ENCODE measurements at places on chromosomes 11 and 22.

- DNase-seq: no peak
Measured at GRCh38 chr22:48492366-48493320, 1335.0 kb downstream of the BRD1 start.

DNA sequence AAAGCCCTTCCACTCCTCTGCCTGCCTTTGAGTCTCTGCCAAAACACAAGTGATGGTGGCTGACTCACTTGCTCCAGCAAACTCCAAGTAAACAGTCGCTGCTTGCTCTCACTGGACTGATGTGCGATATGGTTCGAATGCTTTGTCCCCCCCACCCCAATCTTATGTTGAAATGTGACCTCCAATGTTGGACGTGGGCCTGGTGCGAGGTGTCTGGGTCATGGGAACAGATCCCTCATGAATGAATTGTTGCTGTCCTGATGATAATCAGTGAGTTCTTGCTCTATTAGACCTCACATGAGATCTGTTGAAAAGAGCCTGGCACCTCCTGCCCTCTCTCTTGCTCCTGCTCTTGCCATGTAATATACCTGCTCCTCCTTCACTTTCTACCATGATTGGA, 747.9 kb downstream of the OPCML start:
- DNase-seq: no peak

DNA sequence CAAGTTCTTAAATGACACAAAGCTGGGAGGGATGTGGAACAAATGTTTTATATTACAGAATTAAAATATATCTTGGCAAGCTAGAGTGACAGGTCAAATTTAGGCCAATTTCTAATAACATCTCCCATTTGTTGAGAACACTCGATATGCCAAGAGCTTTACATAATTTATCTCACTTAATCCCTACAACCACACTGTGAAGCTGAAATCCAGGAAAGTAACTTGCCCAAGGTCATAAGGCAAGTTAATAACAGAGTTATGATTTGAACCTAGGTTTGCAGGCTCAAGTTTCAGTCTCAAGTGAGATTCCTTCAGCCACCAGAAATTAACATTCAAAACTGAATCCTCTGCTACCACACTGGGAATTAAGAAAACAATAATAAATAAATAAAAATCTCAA, 38.3 kb downstream of the RAB30 start:
- DNase-seq: no peak

- no peak for DNase-seq
Measured at GRCh38 chr11:12099132-12099873, 11.1 kb upstream of the MICAL2 start.

GRCh38 chr11:1473786-1474185, 12.8 kb downstream of the MOB2 start:
- DNase-seq: no peak

- DNase-seq: no peak
Measured at GRCh38 chr11:20584093-20584774, 15.2 kb upstream of the SLC6A5 start.

GRCh38 chr11:9575260-9576240, 2.1 kb downstream of the WEE1 start:
- DNase-seq: no peak

DNA sequence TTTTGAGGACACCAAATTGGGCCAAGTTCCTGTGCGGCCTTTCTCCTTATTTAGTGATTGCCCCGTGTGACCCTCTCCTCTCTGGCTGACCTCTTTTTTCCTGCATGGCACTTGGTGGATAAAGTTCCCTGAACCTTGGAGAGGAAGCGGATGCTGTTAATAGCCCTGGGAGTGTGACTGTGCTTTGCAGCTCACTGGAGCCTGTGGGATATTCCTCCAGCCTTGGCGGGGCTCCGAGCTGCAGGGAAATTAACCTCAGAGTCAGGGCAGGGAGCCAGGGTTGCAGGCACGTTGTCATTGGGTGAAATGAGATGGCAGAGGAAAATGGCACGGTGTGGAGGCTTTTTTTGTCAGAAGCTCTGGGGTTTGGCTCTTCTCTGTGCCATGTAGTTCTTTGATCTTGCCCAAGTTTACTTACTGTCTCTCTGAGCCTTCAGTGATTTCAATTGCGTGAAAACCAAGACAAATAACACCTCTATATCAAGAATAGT, 965 bp downstream of the OR9Q1 start:
- DNase-seq: no peak

DNA sequence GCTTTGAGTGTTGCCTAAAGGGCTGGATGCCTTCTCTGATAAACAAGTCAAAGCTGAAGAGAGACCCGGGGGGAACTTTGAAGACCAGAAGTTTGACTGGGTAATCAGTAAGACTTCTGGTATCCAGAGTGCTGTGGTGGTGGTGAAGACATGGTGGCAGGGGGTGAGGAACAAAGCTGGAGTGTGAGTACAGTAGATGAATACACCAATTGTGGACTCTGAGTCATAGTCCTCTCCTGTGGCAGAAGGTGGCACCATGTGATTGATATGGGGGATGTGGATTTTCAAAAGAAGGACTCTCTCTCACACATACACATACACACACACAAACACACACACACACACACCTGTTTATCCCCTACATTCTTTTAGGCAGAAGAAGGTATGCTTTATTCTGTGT, 12.3 kb downstream of the MS4A6A start:
- DNase-seq: no peak

- DNase-seq: no peak
Measured at GRCh38 chr11:47923667-47924066, 56.7 kb upstream of the PTPRJ start.

- no peak for DNase-seq
Measured at GRCh38 chr22:33919391-33920196, 682 bp downstream of the LARGE1 start.

GRCh38 chr11:122069707-122070360, 46.2 kb downstream of the BLID start:
- no peak for DNase-seq

GRCh38 chr11:7514099-7514591, 346 bp downstream of the PPFIBP2 start:
- peak; percentile 14 for DNase-seq

DNA sequence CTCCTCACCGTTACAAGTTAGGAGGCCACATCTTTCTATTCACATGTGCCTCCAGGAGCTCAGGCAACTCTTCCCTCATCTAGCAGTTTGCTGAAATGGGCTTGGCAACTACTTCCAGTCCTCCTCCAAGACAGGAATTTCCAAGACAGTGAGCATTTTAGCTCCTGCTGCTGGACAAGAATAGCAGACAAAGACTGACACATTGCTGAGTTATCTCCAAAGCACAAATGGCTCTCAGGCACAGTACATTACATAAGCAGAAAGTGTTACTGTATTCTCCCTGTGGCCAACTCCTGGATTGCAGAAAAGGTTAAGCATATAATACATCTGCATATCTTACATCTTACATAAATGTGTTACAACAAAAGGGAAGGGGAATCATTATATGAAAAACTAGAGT, 83.2 kb upstream of the POU2AF2 start:
- DNase-seq: no peak

- no peak for DNase-seq
Measured at GRCh38 chr11:58254936-58255335, 13.1 kb downstream of the OR10W1 start.

DNA sequence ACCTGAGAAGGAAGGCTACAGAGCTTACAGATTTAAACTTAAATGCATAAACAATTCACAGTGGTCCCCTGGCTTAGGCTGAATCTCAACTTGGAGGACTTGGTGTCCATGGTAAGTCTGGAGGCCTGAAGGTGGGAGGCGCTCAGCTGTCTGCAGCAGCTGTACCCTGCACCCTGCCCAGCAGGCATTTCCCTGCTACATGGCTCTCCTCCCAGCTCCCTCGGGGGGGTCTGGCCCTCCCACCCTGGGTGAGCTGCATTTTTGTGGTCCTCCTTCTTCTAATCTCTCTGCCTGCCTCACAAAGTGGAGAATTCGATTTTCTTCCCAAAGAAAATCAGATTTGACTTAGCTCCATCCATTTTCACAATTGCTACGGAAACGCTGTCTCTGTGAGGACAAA, 273.2 kb downstream of the KIRREL3 start:
- DNase-seq: no peak

DNA sequence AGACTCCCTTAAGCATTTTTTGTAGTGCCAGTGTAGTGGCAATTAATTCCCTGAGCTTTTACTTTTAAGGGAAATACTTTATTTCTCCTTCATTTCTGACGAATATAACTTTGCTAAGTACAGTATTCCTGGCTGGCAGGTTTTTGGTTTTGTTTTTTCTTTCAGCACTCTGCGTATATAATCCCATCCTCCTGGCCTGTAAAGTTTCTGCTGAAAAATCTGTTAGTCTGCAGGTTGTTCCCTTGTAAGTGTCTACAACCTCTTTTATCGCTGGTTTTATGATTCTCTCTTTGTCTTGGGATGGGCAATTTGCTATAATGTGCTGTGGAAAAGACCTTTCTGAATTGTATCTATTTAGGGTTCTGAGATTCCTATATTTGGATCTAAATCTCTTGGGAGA, 56.0 kb downstream of the KCNQ1OT1 start:
- DNase-seq: no peak

DNA sequence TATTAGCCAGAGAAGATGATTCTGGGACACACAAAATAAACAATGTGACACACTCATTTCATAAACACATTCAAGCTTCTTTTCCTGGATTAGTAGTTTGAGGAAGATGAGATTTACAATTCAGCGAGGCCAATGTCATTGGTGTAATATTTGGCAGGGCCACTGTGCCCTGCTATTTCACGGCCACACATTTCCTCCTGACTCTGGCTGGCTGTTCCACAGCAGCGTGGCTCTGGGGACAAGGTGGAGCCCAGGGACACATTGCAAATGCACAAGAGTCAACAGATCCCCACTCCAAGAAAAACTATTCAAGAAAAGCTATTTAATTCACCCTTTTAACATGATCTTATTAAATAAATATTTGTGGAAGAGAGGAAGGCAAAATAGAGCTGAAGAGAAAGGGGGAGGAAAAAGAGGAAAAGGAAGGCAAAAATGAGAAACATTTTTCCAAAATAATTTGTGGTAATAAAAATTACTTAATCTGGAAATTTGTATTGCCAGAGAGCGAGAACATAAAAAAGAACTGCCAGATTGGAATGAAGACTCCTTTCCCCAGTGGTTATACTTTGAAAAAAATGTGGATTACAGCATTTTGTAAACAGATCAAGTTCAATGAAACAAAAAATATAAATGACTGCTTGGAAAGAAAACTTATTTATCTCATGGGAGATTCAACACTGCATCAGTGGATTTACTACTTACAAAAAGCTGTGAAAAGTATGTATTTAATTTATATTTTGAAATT, 27.1 kb downstream of the NXPE2 start:
- DNase-seq: no peak

DNA sequence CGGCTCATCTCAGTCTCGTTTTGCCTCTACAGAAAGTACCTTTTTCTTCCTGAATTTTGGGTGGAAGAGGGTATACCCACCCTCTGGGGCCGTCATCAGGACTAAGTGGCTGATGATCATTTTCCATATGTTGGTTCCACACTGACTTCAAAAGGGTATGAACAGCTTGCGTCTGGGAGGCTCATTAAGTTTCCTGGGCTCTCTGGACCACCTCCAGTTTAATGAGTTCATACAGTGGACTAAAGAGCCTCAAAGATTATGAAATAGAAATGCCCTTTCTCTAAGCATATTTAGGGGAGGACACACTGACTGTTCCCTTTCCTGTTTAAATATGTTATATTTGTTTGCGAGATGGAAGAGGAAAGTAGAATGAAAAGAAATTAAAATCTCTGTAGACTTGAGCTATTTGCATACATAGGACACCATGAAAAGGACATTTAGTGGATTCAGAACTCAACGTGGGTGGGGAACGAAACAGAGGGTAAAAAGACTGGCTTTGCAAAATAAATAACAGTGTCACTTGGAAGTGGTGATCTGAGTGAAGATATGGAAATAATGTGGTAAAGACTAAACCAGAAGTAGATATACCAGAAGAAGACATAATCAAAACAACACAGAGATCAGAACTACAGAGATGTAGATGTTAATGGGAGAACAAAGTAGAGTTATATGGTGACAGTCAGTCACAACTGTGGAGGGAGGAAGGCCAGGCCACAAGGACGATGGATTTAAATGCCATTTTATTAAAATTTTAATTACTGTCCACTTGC, 18.7 kb downstream of the LDLRAD3 start:
- no peak for DNase-seq

DNA sequence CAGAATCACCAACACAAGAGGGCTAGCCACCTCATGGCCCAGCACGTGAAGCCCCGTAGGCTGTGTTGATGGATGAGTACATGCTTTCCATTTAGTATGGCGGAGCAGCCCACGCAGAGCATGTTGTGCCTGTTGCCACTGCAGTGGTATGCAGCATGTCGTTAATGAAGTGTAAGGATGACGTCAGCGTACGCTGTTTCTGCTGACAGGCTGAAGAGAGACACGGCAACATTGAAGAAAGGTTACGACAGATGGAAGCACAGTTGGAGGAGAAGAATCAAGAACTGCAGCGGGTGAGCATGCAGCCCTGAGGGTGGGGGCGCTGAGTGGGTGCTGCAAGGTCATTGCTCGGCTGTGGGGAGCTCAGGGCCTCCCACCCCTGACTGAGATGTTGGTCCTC, 62.8 kb downstream of the PPFIA1 start:
- DNase-seq: no peak

GRCh38 chr11:46832511-46833214, 13.4 kb downstream of the CKAP5 start:
- no peak for DNase-seq

- no peak for DNase-seq
Measured at GRCh38 chr11:133541021-133541719, 8.9 kb upstream of the OPCML start.

DNA sequence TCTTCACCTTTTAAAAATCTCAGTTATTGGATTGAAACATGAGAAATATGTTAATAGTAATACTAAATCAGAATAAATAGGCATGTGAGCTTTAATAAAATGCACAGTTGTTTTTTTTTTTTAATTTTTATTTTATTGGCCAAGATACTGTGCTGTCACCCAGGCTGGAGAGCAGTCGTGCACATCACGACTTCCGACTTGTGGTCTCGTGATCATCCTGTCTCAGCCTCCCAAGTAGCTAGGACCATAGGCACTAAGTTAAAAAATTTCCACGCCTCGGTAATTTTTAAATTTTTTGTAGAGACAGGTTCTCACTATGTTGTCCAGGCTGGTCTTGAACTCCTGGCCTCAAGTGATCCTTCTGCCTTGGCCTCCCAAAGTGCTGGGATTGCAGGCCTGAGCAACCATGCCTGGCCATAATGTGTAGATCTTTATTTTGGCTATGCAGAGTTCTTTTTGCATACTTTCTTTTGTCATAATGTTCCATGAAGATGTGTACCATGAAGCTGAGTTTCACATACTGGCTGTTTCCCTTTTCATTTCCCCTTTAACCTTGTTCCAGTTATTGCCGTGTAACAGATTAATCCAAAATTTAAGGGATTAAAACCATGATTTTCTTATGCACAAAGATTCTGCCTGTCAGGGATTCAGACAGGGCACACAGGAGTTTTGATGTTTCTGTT, 16.0 kb downstream of the CAPRIN1 start:
- no peak for DNase-seq

DNA sequence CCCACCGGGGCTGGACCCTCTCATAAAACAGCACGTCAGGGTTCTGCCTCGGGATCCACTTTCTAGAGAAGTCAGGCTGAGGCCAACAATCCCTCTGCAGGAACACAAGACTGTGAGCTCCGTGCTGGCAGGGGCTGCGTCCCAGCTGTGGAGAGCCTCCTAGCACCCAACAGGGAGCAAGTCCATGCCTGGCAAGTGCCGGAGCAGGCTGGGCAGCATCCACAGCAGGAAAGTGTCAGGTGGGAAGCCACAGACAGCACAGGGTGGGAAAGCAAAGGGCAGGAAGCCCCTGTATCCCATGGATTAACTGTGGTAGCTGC, 682.3 kb downstream of the TBC1D22A start:
- no peak for DNase-seq

GRCh38 chr11:75903276-75903675, 88.3 kb downstream of the UVRAG start:
- DNase-seq: no peak

GRCh38 chr22:25750569-25751173, 8.7 kb downstream of the MYO18B start:
- no peak for DNase-seq
